Fibroblast of the aortic adventitia (primary cell): ENCODE measurements at places on chromosomes 1 and 21. TPM values are rescaled to one million over a fixed set of nuclear protein-coding genes. Genes with fewer than 3 reads are reported as not detected.

Gene C8B
- total RNA-seq = not detected in 2 replicates

Gene BEND5
- 0.45 TPM in 1 of 2 replicates, not detected in the other for total RNA-seq

Gene HCRTR1
- total RNA-seq = 0.18 TPM in 1 of 2 replicates, not detected in the other

Gene AADACL4
- total RNA-seq = not detected in 2 replicates
